ENCODE measurements at places on chromosomes 2 and 18.

DNA sequence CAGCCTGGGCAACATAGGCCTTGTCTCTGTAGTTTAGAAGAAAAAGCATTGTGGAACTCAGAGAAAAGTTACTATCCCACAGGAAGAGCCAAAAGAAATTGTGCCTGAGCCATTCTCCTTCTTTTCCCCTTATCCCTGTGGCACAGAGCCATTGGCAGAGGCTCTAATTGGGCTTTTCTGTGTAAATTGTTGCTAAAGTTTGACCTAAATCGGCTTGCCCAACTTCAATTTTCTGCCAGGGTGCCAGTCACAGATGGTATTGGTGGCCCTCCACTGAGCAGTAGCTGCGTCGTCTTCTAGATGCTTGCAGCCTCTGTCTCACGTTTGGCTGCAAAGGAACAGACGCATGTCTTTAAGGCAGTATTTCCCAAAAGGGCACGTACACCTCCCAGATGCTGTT lies 30.3 kb downstream of the ZNF532 start:
- DNase-seq = no peak

DNA sequence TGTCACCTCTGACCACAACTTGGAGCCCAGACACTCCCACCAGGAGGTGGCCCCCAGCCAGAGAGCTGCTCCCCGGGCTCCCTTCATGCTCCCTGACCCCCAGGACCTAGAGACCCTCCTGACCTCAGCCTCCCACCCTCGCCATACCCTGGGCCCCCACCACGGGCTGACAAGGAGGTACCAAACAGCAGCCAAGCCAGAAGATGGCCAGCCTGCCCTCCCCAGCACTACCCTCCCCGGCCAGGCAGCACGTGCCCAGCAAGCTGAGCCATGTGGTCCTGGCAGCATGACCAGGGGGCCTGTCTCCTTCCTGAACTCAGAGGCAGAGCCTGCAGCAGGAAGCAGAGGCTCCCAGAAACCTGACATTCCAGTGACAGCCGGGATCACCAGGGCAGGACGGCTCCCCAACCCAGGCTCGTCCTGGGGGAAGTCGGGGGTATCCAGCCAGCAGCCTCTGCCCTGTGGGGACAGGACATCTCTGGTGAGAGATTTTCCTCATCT lies 69.4 kb upstream of the GPC1 start:
- no peak for DNase-seq

DNA sequence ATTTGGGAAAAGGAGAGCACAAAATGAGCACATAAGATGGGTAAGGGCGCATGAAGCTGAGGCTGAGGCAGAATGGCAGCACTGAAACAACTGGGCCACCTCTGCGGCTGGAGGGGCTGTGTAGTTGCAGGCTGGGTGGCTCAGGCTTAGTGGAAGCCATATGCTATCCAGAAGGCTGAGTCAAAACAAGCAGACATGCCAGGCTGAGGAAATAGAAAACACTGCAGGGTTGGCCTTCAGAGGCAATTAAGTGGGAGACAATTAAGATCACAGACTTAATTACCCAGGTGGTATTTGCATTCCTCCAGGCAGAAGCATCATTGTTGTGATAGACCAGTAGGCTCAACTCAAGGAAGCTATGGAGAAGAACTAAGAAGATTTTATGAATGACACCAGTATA lies 11.4 kb upstream of the XPO1 start:
- no peak for DNase-seq

DNA sequence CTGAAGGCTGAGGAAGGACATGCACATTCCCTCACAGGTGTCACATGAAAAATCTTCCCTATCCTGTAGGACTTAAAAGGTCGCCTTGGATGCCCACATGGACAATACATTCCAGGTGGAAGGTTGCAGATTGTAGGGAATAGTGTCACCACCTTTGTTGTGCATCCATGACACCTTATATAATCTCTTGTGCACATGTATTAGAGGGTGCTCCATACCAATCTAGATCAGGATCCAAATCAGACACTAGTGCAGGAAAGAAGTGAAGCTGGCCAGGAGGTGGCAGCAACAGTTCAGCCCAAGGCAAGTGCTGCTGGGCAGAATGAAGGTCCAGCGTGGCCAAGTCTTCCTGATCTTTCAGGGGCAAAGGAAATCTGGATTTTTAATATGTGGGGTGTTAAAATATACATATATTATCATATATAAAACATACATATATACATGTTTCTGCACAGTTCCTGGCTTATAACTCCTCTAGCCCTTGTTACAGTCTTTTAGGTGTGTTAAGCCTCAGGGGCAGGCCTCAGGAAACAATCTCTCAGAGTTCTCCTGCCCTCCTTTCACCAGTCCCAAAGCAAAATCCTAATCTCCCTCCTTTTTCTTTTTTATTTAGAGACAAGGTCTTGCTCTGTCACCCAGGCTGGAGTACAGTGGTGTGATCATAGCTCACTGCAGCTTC lies 16.6 kb downstream of the NIF3L1 start:
- no peak for DNase-seq

GRCh38 chr18:77063260-77063659 lies 69.3 kb downstream of the MBP start:
- no peak for DNase-seq

DNA sequence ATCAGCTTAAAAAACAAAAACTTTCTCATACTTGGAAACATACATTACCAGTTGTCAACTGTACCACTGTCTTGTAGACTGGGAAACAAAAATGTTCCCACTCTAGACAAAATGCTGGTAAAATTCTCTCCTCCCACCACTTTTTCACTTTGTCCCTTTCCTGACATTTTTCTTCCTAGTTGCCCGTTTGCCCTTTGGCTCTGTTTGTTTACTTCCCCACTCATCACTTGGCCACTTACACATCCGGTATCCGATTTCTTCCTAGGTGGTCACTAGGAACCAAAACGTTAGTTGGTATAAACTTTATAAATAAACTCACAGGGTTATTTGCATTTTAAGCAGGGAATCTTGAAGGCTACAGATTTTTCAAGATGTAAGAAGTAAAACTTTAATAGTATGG lies 84.9 kb downstream of the METTL4 start:
- no peak for DNase-seq

DNA sequence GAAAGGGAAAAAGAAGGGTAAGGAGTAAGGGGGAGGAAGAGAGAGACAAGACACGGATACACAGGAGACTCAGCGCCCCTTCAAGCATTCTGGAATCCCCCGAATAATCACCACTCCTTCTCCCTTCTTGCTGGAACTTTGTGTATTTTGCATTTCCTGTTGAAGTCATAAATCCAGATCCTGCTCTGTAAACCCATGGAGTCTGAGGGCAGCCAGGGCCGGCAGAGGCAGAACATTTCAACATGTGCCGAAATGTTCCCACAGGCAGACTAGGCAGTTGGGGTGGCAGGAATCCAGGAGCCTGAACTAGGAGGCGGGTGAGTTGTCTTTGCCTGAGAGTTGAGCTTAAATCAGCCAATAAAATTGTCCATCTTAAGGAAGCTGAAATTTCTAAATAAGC lies 193.1 kb downstream of the SH3RF3 start:
- DNase-seq = no peak

- no peak for DNase-seq
Observed at GRCh38 chr2:75986617-75987016, 275.9 kb upstream of the GCFC2 start.

GRCh38 chr2:198641161-198641560 lies 816.6 kb downstream of the SATB2 start:
- no peak for DNase-seq

DNA sequence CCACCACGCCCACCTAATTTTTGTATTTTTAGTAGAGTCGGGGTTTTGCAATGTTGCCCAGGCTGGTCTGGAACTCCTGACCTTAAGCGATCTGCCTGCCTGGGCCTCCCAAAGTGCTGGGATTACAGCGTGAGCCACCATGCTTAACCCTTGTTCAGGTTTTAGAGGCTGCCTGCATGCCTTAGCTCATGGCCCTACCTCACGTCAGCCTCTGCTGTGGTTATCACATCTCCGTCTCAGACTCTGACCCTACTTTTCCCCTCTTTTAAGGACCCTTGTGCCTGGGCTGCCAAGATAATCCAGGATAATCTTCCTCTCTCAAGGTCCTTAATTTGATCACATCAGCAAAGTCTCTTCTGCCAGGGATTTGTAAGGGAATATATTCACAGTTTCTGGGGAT lies 98.2 kb upstream of the PMAIP1 start:
- no peak for DNase-seq

DNA sequence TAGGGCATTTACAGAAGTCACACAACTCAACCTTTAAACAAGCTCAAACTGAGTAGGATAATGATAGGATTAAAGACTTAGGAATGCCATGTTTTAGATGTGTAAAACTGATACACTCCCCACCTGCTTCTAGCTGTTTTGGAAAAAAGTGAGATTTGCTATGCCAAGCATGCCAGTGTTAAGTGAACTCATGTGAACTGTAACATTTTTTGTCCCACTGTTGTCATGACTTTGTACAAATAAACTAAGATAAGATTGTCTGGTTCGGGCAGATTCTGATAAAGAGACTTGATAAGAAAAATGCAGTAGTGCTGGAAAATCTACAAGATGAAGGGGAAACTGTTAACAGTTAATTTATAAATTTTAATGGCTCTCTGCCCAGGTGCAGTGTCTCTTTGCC lies 66.5 kb downstream of the GLS start:
- DNase-seq = no peak

GRCh38 chr2:154402213-154402612 lies 296.3 kb upstream of the KCNJ3 start:
- DNase-seq = no peak

- DNase-seq = no peak
Observed at GRCh38 chr2:144447535-144447934, 72.4 kb downstream of the ZEB2 start.

- DNase-seq = no peak
Observed at GRCh38 chr2:240913810-240914644, 7.9 kb downstream of the CROCC2 start.

GRCh38 chr2:290090-290722 lies 2.3 kb upstream of the ALKAL2 start:
- DNase-seq = no peak

GRCh38 chr18:68017385-68017784 lies 500.9 kb upstream of the DSEL start:
- DNase-seq = no peak

DNA sequence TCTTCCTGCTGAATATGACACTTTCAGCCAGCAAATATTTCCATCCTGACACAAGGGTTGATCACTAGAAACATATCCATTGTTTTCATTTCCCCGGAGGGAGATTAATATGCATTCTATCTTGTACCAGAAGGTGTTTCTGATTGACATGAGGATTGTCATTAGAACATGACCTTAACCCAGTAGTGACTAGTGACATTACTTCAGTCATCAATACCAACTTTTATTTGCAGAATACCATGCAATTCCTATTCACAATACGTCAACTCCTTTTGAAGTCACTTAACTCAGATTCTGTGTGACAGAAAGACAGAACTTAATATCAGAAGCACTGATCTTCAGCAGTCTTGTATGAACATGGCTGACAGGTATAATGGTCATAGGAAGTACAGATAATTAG lies 1108.9 kb upstream of the CRIM1 start:
- DNase-seq = no peak

GRCh38 chr2:63444565-63445288 lies 143.6 kb downstream of the WDPCP start:
- no peak for DNase-seq

- DNase-seq = no peak
Observed at GRCh38 chr2:241724259-241724974, 10.0 kb upstream of the D2HGDH start.

- DNase-seq = no peak
Observed at GRCh38 chr2:187451510-187451909, 3.5 kb upstream of the CALCRL start.

DNA sequence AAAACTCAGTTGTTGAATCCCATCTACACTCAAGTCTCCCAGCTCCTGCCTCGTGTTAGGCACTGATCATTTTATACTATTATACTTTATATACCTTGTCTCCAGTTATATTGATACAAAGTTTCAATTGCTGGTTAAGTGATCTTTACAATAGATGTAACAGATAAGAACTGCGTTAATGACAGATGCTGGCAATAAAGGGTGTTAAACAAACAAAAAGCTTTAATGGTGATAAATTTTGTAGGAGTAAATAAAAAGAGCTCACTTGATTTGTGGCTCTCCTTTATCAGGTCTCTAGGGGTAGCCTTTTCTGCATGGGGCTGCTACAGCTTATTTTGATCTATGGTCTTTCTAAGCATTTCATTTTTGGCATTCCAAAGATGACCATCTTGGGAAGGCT lies 106.9 kb upstream of the GAREM1 start:
- DNase-seq = no peak

DNA sequence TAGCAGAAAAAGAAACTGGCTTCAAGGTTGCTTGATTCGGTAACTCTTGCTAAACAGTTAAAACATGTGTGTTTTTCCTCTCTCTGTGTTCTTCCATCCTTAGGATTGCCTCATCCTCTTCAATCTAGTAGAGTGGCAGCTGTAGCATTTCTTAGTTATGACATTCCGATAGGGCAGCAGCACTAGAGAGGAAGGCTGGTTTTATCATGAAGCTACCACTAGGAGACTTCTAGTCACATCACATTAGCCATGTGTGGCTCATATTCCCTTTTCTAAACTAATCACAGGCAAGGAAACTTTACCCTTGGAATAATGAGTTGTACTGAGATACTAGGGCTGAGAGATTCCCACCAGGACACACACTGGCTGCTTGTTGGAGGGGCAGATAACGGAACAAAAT lies 187.6 kb downstream of the DOK6 start:
- no peak for DNase-seq

- DNase-seq = no peak
Observed at GRCh38 chr18:36045241-36045991, 21.9 kb downstream of the RPRD1A start.

DNA sequence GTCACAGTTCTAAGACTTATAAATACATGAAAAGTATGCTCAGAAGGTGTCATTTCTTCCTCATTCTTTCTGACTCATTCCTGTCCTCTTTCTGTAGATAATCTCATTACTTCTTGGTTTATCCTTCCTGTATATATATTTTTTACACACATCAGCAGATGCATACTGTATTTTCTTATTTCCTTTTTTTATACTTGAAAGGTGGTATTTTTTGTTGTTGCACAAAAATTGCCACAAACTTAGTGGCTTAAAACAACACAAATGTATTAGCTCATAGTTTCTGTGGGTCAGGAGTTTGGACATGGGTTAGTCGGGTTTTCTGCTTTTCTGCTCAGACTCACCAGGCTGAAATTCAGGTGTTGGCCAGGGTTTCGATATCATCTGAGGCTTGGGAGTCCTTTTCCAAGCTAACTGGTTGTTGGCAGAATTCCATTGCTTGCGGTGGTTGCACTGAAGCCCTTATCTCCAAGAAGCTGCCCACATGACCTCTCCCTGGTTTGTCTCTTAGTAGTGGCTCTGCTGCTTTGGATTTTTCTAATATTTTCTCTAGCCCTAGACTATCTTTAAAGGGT lies 162.6 kb downstream of the FMNL2 start:
- DNase-seq = no peak

DNA sequence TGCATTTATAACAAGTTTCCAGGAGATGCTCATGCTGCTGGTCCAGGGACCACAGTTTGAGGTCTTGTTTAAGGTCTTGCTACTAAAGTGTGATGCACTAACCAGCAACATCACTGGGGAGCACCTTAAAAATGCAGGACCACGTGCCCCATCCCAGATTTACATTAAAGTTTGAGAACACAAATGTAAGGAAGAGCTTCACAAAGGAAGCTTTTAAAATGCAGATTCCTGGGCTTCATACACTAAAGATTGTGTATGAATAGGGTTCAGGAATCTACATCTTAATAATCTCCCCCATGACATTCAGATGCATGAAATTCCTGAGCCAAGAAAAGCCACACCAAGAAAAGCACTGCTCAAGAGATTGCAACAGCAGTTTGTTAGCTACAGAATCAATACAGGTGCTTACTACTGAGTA lies 235.3 kb upstream of the TANK start:
- DNase-seq = no peak

GRCh38 chr2:211434773-211435172 lies 878.4 kb downstream of the CPS1 start:
- DNase-seq = no peak

GRCh38 chr18:60826346-60826745 lies 453.8 kb upstream of the MC4R start:
- no peak for DNase-seq

Data from NCI-H2081 treated with DMSO at 0.1 percent for 48 hours (cell line).